ENCODE measurements at places on chromosomes 5 and 9. TPM values are rescaled to one million over a fixed set of nuclear protein-coding genes. Genes with fewer than 3 reads are reported as not detected.

Gene CCDC180
- 1.0 TPM for total RNA-seq

Gene GFI1B
- not detected for total RNA-seq

Gene PLPPR1
- total RNA-seq = not detected

Gene CD274
- 6.6 TPM for total RNA-seq

Gene PALM2AKAP2
- 19.3 TPM for total RNA-seq

Gene PCDHB7
- total RNA-seq = 0.96 TPM
